ENCODE measurements at places on chromosomes 6 and 20.

DNA sequence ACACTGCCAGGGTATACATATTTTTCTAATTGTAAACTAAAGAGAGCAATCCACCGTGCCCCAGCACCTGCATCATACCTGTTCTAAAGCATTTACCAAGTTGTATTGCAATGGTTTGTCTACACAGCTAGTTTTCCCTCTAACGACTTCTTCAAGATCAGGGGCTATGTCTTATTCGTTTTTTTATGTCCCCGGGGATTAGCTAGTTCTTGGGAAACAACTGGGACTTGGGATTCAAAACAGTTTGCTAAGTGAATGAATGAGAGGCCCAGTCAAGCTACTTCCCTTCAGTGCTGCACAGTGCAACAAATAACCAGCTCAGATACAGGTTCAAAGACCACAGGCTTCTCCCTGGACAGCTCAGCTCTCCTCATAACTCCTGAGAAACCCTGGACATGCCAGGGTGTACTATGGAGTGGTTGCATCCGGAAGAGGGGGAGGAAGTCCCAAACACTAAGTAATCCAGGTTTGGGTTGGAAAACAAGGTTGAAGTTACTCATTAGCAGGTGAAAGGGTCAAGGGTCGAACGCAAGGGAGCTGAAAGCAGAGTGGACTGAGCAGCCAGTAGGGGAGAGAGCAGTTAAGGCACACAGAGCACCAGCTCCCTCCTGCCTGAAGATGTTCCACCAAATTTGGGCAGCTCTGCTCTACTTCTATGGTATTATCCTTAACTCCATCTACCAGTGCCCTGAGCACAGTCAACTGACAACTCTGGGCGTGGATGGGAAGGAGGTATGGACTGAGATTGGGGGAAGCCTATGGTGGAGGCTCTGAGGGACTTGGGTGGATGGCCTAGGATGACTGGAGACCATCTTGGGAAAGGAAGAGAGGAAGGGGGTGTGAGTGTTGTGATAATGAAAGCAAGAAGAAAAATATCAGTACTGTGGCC, at the start of gene APOM:
APOM (plus strand) TSS at position 546 of the 889 bp plus-strand sequence; CDS start at position 619, 73 bp downstream.
- DNase-seq = no peak

- DNase-seq = peak; percentile 32
Measured at GRCh38 chr20:16397086-16397485, 176.2 kb downstream of the KIF16B start.

- DNase-seq = no peak
Measured at GRCh38 chr20:39778431-39778830, 816.3 kb downstream of the DHX35 start.

- no peak for DNase-seq
Measured at GRCh38 chr6:105733556-105734162, 330.8 kb upstream of the PREP start.

DNA sequence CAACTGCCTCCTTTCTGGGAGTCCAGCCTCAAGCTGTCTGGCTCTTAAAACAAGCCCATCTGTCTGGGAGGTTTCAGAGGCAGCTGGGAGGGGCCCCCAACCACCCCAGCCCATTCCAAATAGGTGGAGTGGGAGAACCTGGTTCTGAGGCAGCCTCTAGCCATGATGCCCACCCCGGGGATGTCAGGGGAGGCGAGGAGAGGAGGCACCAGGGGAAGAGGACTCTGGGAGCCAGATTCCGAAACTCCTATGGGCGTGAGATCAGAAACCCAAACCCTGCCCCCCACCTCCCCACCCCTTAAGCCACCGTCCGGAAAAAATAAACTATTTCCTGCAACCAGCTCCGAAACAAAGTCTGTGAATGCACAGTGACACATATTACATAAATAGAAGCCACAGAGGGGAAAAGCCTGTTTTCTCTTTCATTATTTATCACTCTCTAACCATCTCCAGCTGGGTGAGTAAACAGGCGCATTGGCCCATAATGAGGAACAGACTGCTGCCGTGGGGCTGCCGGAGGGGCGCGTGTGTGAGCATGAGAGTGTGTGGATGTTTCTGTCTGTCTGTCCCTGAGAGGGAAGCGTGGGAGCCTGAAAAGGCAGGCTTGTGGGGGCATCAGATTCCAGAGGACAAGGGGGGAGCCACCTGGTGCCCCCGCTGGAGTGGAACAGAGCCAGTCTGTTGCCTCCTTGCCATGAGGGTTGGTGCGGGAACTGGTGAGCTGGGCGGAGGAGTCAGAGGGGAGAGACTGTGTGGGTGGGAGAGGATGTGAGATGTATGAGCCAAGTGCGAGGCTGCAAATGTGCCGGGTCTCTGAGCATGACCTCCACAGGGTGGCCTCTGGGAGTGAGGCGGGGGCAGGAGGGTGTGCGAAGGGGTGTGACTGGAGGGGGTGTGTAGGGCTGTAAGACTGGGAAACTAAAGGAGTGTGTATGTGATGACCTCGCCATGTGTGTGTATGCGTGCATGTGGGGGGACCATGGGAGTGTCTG, 14.3 kb upstream of the FOXP4 start:
- no peak for DNase-seq

DNA sequence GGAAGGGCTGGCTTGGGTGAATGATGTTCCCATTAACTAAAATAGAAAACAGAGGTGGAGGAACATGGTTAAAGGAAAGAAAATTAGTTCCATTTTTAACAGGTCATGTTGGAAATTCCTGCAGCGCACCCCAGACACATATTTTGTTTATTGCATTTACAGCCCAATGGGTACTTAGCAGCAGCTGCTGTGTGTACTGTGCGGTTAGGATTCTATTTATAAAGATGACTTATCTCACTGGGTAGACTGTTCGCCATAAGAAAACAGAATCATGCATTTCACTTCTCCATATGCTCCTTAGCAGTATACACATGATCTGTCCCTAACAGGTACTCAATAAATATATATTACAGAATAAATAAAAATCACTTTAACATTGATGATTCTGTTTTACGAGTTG, 135.8 kb downstream of the SLC35F1 start:
- DNase-seq = no peak

GRCh38 chr20:36777576-36777975, 4.0 kb upstream of the DSN1 start:
- no peak for DNase-seq

- DNase-seq = no peak
Measured at GRCh38 chr6:9517806-9518205, 897.1 kb downstream of the TFAP2A start.

GRCh38 chr6:30814146-30815040, 69.9 kb upstream of the DDR1 start:
- DNase-seq = no peak

DNA sequence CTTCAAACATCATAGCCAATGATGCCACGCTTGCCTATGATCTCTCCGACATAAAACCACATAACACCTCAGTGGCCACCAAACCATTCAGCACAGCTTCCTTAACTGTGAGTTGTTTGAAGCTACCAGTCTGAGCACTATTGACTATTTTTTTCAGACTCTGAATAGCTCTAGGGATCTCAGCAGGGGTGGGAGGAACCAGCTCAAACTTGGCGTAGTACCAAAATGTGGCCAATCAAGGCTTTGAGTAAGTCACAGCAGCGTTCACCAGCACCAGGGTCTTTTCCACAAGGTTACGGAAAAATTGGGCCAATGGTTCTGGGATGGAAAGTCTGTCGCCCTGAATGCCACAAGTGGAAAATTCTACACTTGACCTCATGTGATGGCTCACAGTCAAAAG, 70.6 kb downstream of the SMPDL3A start:
- no peak for DNase-seq

GRCh38 chr6:150633486-150633834, 33.8 kb downstream of the PLEKHG1 start:
- DNase-seq = no peak

- no peak for DNase-seq
Measured at GRCh38 chr6:159172091-159172491, 2.9 kb downstream of the FNDC1 start.

DNA sequence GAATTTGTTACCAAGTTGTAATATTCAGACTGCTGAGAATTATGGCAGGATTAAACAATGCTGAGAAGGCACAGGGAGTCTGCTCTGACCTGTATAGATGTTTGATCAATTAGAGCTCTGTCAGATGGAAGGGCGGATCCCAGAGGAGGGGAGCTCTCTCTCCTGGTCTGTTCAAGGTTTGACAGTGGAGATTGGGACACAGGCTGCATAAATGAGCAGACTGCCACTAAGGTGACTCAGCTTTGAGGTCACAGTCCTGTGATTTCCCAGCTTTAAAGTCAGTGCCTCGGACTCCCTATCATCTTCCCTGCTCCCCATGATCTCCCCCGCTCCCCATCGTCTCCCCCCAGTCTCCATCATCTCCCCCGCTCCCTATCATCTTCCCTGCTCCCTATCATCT, 59.2 kb upstream of the SLC22A23 start:
- DNase-seq = no peak

GRCh38 chr20:44792796-44793195, 17.6 kb downstream of the RIMS4 start:
- DNase-seq = no peak

DNA sequence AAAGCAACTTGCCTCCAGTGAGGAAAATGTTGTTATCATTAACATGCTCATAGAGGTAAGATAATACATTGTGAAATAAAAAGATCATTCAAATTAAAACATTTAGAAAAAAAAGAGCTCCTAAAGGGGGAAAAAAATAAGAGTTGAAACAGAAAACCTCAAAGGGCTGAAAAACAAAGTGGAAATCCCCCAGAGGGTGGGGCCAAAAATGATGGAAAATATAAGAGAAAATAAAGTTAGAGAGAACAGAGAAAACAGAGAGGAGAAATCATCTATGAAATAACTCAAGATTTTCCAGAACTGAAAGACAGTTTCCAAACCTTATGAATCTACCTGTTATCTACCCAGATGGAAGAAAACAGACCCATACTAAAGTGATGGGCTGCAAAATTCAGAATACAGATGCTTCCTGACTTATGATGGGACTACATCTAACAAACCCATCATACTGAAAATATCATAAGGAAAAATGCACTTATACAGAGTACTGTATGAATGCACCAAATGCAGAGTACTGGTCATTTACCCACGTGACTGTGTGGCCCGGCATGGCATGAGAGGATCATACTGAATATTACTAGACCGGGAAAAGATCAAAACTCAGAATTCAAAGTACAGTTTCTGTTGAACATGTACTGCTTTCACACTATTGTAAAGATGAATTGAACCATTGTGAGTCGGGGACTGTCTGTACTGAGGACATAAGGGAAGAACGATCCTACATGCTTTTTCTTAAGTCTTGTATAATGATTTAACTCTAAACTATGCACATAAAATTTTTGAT, 4.0 kb downstream of the ZBTB24 start:
- DNase-seq = no peak

DNA sequence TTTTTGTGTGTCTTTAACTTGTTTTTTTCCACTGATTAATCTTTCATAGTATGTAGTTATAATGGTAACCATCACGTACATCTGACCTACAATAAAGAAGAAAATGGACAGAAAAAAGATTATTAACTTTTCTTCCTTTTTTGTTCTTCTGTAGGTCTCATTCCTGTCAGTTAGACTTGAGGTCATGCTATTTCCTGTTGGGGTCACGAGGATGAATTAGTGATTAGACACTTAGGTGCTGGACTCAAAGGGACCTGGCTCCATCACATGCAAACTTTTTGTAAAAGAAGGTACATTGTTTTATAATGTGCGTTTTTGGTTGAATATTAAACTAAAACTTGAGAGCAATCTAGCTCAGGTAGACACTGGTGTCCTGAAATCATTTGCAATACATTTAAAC, 14.8 kb downstream of the MARCKS start:
- no peak for DNase-seq

GRCh38 chr6:168650671-168651111, 209.7 kb downstream of the SMOC2 start:
- DNase-seq = no peak

- DNase-seq = no peak
Measured at GRCh38 chr6:169950558-169950957, 199.1 kb downstream of the ERMARD start.

- DNase-seq = no peak
Measured at GRCh38 chr6:140353536-140353935, 979.1 kb upstream of the CITED2 start.

- DNase-seq = peak; percentile 96
Measured at GRCh38 chr6:35452183-35453090, at the start of gene FANCE. Gene FANCE, plus strand, starts transcription at chr6:35452338. Its CDS starts 208 bp downstream, at chr6:35452546.

- DNase-seq = no peak
Measured at GRCh38 chr6:135358985-135359384, 138.6 kb downstream of the AHI1 start.

GRCh38 chr6:30154709-30155519, 6.1 kb downstream of the TRIM10 start:
- DNase-seq = no peak

DNA sequence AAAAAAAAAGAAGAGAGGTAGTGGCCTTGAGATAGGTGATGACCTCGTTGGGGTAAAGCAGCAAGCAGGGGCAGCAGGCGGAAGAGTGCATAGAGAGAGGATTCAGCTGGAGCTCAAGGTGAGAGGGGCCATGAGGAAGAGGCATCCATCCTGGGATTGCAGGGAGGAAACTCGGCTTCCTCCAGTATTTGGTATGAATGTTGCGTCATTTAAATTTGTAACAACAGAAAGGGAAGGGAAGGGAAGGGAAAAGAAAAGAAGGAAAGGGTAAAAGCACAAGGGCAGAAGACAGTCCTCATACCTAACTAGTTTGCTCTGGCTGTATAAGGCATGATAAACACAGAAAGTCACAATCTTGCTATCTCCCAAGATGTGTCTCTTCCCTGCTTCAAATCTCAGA, 39.9 kb upstream of the MYB start:
- no peak for DNase-seq

GRCh38 chr6:13357551-13358075, 29.3 kb upstream of the TBC1D7 start:
- DNase-seq = peak; percentile 56

- DNase-seq = no peak
Measured at GRCh38 chr6:36116066-36116864, 14.0 kb upstream of the MAPK13 start.

DNA sequence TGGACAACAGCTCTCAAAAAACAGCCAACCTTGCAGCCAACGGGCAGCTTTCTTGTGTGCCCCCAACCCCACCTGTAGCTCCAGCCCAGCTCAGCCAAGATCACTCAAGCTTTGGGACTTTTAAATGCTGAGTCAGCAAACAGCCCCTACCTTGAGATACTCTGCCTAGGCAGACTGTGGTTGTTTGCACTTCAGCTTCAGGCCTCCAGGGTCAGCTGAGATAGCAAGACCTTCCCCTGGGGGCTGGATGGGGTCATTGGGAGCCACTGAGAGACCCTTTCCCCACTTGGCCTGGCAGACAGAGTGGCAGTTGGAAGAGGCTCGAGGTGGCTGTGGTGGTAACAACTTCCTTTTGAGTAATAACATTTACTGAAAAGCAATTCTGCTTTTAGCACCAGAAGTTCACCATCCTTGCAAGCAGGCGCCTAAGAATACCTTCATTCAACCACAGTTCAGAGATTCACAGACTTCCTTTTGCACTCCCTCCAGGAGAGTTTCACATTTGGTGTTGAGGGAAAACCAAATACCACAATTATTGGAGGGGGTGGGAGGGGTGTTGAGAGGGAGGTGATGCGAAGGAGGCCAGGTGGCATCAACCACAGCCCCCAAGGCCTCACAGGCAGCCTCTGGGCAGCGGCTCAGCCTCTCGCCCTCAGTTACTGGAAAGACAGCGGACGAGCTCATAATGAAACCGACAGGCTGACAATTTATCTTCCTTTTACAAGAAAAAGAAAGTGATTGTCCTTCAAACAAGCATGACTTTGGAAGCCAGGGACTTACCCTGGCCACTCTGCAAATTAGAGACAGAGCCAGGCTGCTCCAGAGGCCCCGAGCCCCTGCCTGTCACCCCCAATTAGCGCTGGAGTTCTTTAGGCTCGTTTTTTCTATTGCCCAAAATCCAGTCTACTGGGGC, 148.1 kb downstream of the CEBPB start:
- DNase-seq = peak; percentile 57

- DNase-seq = no peak
Measured at GRCh38 chr6:92479831-92480230, 939.5 kb downstream of the EPHA7 start.
